ENCODE measurements at places on chromosomes 6 and 20. TPM values are rescaled to one million over a fixed set of nuclear protein-coding genes. Genes with fewer than 3 reads are reported as not detected.

GRCh38 chr6:165487950-165488349, 175.1 kb downstream of the PDE10A start:
- no peak for DNase-seq

GRCh38 chr6:72084992-72085569, 198.7 kb downstream of the RIMS1 start:
- no peak for DNase-seq

The DEFB128 gene
- total RNA-seq, result not detected

The SENP6 gene
- 24.4 TPM for total RNA-seq

The NOTCH4 gene
- 198 TPM for total RNA-seq

The ANGPT4 gene
- 5.7 TPM for total RNA-seq

Data from ascending aorta (tissue), 2 donors.